ENCODE measurements at places on chromosomes 7 and 10.

GRCh38 chr10:112957640-112958092 is 7.6 kb downstream of the TCF7L2 start:
- DNase-seq, result no peak

GRCh38 chr7:1458683-1459511 is at the start of gene MICALL2:
Gene MICALL2 (minus strand): TSS chr7:1459470. CDS start chr7:1459326, 144 bp downstream.
- no peak for DNase-seq

DNA sequence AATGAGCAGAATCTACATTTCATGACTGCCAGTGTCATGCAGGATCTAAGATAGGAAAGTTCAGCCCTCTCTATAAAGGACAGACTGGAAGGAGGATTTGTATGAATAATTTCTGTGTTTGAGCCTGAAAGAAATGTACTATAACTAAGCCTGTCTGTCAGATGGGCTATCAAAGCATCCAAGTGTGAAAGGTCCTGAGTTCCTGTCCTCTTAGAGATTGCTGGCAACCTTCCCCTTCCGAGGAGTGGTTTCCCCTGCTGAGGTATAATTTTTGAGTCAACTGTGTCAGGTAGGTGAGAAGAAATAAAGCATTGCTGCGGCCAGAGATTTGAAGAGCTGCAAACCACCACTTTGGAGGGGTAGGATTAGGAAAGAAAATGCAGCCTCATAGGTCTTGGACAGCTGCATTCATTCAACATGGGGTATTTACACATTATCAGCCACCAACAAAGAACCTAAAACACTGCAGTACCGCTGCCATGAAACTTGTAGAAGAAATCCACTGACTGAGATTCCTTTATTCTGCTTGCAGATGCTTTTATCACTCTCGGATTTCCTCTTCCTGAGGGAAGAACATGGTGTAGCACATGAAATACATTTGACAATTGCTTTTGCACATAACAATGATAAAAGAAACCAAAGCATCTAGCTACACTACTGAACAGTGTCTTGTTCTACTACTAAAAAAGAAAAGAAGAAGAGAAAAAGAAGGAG is 189.1 kb downstream of the DGKI start:
- DNase-seq, result no peak

- no peak for DNase-seq
Observed at GRCh38 chr10:33212061-33212748, 122.3 kb downstream of the NRP1 start.

DNA sequence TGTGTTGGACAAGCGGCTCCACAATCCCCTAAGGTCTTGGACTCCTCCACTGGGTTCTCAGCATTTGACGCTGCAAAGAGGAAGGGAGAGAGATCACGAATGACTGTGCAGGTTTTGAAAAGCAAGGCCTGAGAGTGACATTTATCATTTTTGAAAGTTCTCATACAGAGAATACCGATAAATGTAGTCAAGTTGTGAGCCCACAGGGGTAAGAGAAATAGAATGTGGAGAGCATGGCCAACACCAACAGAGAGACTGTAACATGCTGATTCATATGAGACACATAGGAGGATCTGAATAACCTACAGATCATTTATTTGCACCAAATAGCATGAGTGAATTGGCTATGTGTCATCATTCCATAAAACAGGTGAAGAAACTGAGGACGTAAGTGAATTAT is 230.5 kb upstream of the MBL2 start:
- no peak for DNase-seq
